ENCODE measurements at places on chromosomes 2 and 18. TPM values are rescaled to one million over a fixed set of nuclear protein-coding genes. Genes with fewer than 3 reads are reported as not detected.

GRCh38 chr2:198523710-198524109 lies 719.3 kb downstream of the PLCL1 start:
- no peak overlapping the region for H3K4me3 ChIP-seq
- no peaks in the 10 kb centered on the region for H3K4me1 ChIP-seq
- no peaks in the 10 kb centered on the region for H3K27me3 ChIP-seq

- H3K4me3 ChIP-seq, result no peak overlapping the region
- no peaks in the 10 kb centered on the region for H3K4me1 ChIP-seq
- DNase-seq, result no peak
- no peaks in the 10 kb centered on the region for H3K27me3 ChIP-seq
- H3K27ac ChIP-seq, result no peak overlapping the region
Measured at GRCh38 chr2:188776634-188777033, 197.5 kb upstream of the COL3A1 start.

The UCN gene
- total RNA-seq, result 0.84 TPM

The TMEM247 gene
- total RNA-seq, result not detected

Measured in endodermal cell (in vitro differentiated cells).